Endodermal cell (in vitro differentiated cells): ENCODE measurements at places on chromosomes 4 and X. TPM values are rescaled to one million over a fixed set of nuclear protein-coding genes. Genes with fewer than 3 reads are reported as not detected.

The RIBC1 gene
- 2.3 to 3.0 TPM (median 2.7 TPM) in 3 replicates for total RNA-seq

The SPCS3 gene
- total RNA-seq: 160 and 163 TPM in 2 replicates

The NEUROG2 gene
- total RNA-seq: not detected in 3 replicates

The SPON2 gene
- 0.80 to 1.4 TPM (median 1.4 TPM) in 3 replicates for total RNA-seq

DNA sequence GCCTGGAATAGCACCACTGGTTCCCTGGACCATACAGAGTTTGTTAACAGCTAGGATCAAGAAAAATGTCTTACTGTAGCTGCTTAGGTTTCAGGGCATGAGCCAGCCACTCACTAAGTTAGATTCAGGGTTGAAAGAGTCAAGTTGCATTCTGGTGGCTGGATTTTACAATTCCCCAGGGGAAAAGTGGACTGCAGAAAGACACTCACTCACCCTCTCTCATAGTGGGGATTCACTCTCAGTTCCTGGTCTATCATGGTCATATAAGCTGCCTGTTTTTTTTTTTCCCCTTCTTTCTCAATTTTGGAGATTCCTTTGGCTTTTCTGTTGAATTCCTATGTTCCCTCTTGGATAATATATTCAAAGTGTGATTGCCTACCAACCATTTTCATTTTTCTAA, 744.2 kb upstream of the GRIA3 start:
- no peaks in the 10 kb centered on the region for H3K36me3 ChIP-seq
- no peak overlapping the region for H3K27ac ChIP-seq

GRCh38 chr4:10096201-10096977, 20.2 kb downstream of the WDR1 start:
- peaks cover 5% of the 10 kb centered on the region for H3K4me1 ChIP-seq
- H3K27ac ChIP-seq: no peak overlapping the region
- no peak overlapping the region for H3K4me3 ChIP-seq
- H3K27me3 ChIP-seq: no peaks in the 10 kb centered on the region
- H3K36me3 ChIP-seq: peaks cover 94% of the 10 kb centered on the region

DNA sequence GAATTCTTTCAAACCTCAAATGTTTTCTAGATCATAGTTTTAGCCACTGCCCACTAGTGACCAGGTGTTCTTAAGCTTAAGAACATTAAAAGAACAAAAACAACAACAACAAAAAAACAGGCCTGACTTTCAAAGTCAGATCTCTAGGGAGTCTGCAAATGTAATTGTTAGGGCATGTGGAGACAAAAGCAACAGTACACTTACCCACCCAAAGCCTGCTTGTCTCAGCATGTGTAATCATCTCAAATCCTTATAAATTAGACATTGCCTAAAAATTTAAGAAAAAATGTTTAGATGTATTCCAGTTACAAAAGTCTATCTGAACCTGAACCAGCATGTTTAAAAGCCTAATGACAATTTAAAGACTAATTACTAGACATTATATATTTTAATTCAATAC, 79.9 kb downstream of the SLC7A11 start:
- no peak for DNase-seq
- H3K36me3 ChIP-seq: no peaks in the 10 kb centered on the region
- H3K4me1 ChIP-seq: no peaks in the 10 kb centered on the region
- H3K4me3 ChIP-seq: no peak overlapping the region
- no peaks in the 10 kb centered on the region for H3K27me3 ChIP-seq

- H3K4me3 ChIP-seq: peak overlapping the region; percentile 87
- H3K36me3 ChIP-seq: peaks cover 9% of the 10 kb centered on the region
- no peak overlapping the region for H3K27ac ChIP-seq
- no peaks in the 10 kb centered on the region for H3K27me3 ChIP-seq
- no peaks in the 10 kb centered on the region for H3K4me1 ChIP-seq
These were observed 1.3 kb downstream of the RBM10 start for GRCh38 chrX:47146121-47146935.

DNA sequence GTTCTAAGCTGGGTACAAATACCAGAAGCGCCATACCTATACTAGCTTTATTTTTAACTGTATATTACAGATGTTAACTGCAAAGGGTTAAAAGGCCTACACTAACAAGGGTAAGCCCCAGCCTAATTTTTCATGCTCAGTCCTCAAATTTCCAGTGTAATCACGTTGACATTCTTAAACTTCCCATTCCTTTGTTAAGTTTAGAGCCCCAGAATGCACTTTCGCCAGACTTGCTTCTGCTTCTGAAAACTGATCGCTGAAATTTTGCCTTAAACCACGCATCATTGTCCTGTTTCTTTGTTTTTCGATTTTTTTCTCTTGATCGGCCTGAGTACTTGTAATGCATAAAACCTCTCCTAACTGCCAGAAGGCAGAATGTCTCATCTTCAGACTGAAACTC, 2141.9 kb upstream of the AGA start:
- H3K4me1 ChIP-seq: no peaks in the 10 kb centered on the region
- no peak for DNase-seq
- H3K27ac ChIP-seq: no peak overlapping the region
- H3K27me3 ChIP-seq: no peaks in the 10 kb centered on the region
- no peaks in the 10 kb centered on the region for H3K36me3 ChIP-seq

DNA sequence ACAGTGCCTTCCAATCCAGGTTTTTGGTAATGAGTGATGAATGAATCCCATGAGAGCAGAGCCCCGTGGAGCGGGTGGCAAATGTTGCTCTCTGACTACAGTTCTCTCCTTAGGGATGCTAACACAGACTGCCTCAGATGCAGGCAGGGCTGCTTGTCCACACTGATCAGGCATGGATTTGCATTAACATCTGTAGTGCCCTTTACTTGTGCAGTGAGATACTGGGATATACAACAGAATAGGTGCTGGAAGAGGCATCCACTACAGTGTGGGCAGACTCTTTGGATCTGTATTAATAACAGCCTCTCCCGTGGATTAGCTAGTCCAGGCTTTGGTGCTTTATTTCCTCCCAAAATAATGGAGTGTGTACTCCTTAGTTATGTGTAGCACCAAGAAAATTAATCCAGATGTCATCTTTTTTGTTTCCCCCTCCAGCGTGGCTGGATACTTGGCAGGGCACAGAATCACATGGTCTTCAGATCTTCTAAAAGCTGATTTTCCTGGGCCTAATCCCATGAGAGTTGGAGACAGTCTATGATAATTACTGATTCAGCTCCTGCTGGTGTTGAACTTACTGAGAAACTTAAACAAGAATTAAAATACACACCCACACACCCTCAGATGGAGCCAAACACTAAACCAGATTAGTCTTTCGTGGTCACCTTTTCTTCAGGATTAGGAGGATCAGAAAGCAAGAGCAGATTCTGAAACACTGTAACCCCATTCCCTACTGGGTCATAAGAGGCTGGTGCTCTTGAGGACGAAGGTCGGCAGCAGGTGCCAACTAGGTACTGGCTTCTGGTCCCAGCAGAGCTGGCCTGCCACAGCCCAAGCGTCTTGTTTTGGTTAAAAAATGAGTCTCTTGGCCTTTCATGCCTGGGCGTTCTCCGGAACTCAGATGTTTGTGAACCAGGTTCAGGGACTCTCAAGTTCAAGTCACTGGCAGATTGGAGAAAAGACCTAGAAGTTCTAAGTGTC, 23.1 kb upstream of the NAP1L5 start:
- no peak overlapping the region for H3K4me3 ChIP-seq
- H3K27ac ChIP-seq: no peak overlapping the region
- no peaks in the 10 kb centered on the region for H3K36me3 ChIP-seq

DNA sequence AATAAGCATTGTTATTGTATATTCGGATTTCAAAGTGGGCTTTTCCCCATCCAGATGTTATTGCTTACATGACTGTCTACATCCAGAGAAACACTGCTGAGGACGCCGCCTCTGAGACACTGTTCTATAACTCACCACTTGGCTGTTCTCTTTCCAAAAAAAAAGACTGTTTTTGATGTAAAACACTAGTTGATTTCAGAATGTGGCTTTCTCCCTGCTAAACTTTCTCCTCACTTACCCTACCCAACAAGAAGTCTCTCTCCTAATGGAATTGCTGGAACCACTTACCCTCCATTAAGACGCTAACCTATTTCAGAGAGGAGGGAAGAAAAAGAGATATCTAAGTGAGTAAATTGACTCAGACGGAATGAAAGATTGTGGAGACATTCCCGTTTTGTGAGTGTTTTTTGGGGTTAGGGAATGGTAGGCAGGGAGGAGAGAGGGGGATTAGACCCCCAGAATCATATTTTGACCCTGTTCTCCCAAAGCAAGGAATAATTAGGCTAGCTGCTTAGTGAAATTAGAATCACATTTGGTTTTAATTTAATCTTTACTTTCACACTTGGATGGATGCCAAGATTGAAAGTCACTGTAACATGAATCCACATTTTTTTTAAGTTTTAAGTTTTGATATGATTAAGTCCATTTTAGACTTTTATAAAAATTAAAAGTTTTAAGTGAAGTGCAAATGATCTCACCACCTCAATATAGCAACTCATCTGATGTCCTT, 174.9 kb downstream of the CHIC2 start:
- no peaks in the 10 kb centered on the region for H3K36me3 ChIP-seq
- no peaks in the 10 kb centered on the region for H3K4me1 ChIP-seq
- DNase-seq: no peak
- H3K27me3 ChIP-seq: no peaks in the 10 kb centered on the region
- H3K4me3 ChIP-seq: no peak overlapping the region
- no peak overlapping the region for H3K27ac ChIP-seq

DNA sequence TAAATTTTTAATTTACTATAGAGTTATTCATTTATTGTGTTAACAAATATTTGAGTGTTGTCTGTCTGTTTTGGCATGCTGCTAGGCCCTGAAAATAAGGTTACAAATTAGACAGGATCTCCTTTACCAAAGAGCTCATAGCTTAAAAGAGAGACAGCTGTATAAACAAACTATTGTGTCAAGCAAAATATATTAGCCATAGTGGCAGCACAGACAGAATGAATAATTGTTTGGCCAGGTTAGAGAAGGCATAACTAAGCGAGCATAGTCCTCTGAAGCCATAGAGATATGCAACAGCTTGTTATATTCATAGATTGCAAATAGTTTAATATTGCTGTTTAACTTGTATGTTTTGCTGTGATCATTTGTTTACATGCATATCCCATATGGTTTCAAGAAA, 66.7 kb upstream of the NDUFC1 start:
- no peaks in the 10 kb centered on the region for H3K27me3 ChIP-seq
- no peak for DNase-seq
- H3K4me3 ChIP-seq: no peak overlapping the region
- peaks cover 94% of the 10 kb centered on the region for H3K36me3 ChIP-seq
- no peak overlapping the region for H3K27ac ChIP-seq

DNA sequence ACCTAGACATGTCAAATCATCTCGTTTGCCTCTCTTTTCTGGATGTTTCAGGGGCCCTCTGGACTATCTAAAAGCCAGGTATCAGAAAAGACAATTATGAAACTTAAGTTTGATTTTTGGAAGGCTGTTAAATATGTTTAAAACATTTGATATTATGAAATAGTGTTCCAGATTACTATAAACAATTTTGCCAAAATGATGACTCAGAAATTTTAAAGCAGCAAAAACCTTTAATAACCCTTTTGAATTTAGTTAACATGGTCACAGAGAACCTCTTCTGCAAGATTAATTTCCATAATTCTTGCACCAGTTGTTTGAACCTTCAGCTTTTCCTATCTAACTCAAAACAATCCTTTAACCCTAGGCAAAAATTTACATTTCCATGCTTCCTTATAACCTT, 18.8 kb upstream of the FAM47E start:
- DNase-seq: no peak
- H3K36me3 ChIP-seq: no peaks in the 10 kb centered on the region
- no peak overlapping the region for H3K27ac ChIP-seq
- no peaks in the 10 kb centered on the region for H3K27me3 ChIP-seq
- no peaks in the 10 kb centered on the region for H3K4me1 ChIP-seq

DNA sequence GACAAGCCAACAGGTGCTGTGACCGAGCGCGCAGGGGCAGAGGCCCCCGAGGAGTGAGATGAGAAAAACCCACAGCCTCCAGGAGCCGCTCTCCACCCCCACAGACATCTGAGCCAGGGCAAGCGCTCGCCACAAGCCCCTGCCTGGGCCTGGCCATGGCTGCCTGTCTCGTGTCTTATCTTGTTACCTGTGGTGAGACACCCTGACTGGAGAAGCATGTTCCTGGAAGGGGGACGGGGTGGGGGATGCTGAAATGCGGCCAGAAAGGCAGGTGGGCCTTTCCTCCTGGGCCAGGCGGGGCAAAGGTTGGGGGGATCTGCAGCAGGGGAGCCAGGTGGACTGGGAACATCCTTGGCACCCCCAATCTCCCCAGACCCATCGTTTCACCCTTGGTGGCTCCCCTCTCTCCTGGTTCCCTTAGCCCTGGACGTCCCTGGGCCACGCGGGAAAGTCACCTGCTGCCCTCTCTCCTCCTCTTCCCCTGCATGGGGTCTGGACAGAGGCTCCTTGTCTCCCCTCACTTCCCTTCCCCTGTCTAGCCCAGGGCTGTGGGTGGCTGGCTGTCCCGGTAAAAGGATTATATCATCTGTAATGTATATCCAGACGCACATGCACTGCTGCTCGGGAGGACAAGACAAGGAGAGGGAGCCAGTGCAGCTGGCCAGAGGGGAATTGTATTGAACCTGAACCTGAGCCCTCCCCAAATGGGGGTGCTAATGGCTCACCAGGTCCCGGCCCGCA, 8.4 kb upstream of the DUSP9 start:
- H3K4me1 ChIP-seq: no peaks in the 10 kb centered on the region
- no peak overlapping the region for H3K27ac ChIP-seq
- peak; percentile 30 for DNase-seq
- no peaks in the 10 kb centered on the region for H3K36me3 ChIP-seq
- no peak overlapping the region for H3K4me3 ChIP-seq

DNA sequence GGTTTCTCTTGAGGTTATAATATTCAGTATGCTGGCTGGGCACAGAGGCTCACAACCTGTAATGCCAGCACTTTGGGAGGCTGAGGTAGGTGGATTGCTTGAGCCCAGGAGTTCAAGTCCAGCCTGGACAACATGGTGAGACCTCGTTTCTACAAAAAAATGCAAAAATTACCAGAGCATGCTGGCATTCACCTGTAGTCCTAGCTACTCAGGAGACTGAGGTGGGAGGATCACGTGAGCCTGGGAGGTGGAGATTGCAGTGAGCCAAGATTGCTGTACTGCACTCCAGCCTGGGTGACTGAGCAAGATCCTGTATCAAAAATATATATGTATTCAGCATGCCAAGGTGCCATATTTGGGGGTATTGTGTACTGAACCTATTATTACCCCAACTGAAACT, 552.5 kb downstream of the ADGRL3 start:
- no peaks in the 10 kb centered on the region for H3K36me3 ChIP-seq
- H3K27me3 ChIP-seq: no peaks in the 10 kb centered on the region
- no peaks in the 10 kb centered on the region for H3K4me1 ChIP-seq
- H3K4me3 ChIP-seq: no peak overlapping the region

DNA sequence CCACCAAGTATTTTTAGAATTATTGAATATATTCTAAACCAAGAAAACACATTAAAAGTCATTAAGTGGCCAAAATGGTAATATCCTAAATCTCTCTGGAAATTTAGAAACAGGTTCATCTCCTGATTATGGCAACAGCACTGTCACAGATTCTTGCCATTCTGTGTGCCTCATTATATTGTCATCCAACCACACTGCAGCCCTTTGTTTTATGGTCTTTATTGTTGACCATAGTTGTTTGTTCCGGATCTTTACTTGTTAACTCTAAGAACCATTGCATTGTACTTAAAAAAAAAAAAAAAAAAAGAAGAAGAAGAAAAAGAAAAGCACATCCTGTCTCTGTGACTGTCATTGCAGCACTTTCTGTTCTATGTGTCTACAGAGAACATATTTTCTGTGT, 822.1 kb upstream of the ADGRL3 start:
- H3K36me3 ChIP-seq: no peaks in the 10 kb centered on the region
- H3K27me3 ChIP-seq: no peaks in the 10 kb centered on the region
- H3K4me3 ChIP-seq: no peak overlapping the region
- no peaks in the 10 kb centered on the region for H3K4me1 ChIP-seq
